ENCODE measurements at places on chromosomes 1 and 21.

DNA sequence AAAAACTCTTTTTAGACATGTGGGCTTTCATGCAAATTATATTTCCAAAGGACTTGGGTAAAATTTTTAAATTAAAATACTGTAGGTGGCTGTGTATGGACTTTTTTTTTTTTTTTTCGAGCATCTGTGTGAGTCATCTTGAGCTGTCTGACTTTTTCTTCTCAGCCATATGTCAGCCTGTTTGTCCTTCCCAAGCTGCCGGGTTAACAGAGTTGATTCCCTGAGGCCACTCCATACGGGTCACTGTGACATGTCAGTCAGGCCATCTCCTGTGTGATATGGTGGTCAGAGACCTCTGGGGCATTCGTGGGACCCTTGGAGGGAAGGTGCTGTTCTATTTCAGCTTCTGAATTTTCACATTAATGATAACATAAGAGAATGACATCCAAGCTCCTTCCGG lies 148.3 kb downstream of the KCNJ6 start:
- DNase-seq, result no peak

GRCh38 chr1:161089938-161090337 lies 580 bp upstream of the NECTIN4 start:
- DNase-seq, result no peak

DNA sequence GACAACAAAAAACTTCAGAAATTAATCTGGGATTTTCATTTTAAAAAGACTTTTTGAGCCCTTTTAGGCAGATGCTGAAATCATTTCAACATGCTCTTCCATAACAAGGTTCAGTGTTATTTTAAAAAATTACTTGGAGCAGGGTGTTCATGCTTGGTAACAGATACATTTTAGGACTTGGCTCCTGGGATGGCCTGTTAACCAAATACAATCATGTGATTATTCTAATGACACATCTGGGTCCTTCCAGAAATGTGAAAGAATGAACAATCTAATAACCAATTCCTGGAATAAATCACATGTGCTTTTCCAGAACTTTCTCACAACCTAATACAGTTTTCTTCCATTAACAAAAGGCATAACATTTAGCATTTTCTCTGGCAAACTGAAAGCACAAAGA lies 379.8 kb upstream of the RUNX1 start:
- no peak for DNase-seq

DNA sequence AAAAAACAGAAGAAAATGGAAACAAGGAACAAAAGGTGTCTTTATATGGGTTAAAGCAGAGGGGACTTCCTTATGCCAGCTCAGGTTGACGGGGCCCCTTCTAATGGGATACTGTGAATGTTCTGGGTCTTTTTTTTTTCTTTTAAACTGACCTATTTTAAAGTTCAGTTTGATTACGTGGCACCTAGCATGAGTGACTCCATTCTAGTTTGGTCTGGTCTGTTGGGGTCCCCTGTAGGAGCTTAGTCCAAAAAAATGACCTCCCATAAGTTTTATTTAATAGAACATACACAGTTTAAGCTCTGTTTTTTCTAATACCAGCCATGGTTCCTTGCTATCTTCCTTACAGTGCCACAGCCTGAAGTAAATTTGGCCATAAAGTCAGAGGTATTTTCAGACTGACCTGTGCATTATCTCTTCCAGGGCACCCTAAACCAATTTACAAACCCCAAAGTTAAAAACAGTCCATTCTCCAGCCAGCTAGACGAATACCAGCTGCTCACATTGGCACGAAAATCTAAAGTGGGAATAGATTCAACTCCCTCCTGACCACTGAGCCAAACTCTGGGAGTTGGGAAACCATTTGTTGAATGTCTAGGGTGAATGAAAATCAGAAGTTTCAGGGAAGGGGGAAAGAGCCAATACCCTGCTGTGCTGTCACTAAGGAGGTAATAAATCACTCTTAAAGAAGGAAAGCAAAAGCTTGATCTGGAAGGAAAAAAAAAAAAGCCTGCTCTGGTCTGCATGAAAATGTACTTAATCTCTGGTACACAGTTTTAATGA lies 42.4 kb downstream of the AKNAD1 start:
- DNase-seq, result no peak

DNA sequence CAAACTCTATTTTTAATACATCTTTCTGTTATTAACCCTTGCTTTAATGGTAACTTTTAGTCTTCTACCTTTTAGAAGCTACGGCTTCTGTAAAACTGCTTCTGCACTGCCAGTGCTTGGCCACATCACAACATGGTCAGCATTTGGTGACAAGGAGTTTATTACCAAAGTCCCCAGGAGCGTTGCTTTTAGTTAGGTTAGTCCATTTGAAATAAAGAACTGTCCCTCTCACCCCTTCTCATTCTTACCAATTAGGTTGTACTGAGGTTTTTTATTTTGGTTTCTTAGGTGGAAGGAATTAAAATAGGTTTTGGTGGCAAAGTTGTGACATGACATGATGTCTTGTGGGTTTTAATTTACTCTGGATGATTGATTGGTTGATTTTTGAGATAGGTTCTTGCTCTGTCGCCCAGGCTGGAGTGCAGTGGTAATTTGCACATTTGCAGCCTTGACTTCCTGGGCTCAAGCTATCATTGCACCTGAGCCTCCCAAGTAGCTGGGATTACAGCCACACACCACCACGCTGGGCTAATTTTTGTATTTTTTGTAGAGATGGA lies 39.2 kb downstream of the SPEN start:
- DNase-seq, result no peak

GRCh38 chr1:218850367-218850766 lies 323.3 kb upstream of the LYPLAL1 start:
- no peak for DNase-seq

- no peak for DNase-seq
Measured at GRCh38 chr1:212782422-212783154, 9.0 kb downstream of the NSL1 start.

GRCh38 chr1:247548769-247549182 lies at the start of gene GCSAML:
Gene GCSAML, plus strand, starts transcription at chr1:247549134. Its CDS starts 58 bp downstream, at chr1:247549192.
- DNase-seq, result no peak

DNA sequence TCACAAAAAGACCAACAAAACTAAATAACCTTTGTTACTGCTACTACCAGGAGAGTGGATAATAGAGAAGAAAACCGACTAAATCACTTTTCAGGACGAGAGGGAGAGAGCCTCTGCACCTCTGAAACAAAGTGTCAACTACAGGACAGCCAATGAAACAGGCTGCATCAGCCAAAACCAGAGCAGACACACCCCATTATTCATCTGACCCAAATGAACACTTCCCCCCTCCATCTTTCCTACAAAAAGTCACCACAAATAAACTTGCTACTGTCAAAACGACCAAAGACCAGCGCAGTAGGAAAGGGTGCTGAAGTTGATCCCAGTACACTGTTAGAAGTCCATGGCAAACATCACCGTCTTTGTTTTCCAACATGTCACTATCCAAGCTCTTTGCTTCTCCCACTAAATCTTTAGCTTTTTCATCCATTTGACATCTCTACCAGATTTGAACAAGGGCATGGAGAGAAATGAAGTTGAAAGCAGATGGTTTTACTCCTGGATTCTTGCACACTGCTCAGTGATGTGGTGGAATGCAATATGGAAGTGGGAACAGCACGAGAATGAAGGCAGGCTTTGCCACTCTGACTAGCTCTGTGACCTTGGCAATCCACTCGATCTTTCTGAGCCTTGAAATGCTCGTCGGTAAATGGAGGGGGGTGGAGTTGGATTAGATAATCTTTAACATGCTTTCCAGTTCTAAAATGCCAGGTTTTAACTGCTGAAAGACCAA lies 20.5 kb downstream of the DSTYK start:
- DNase-seq, result no peak

DNA sequence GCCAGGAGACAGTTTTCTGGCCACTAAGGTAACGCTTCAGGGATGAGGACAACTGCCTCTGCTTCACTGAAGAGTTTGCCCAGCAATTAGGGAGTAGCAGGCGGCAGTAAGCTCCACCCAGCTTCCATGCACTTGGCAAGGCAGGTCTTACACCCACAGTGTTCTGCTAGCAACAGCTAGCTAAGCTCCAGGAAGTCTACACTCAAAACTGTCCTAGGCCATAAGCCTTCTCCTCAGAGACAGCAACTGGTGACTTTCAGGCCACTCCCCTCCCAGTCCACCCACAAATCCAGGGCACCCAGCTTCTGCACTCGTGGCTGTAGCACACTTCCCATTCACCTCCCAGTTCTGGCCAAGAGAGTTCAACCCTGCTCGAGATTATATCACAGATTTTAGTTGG lies 47.3 kb downstream of the KMO start:
- DNase-seq, result no peak

GRCh38 chr1:52203935-52204625 lies 62.2 kb downstream of the ZFYVE9 start:
- DNase-seq, result no peak

DNA sequence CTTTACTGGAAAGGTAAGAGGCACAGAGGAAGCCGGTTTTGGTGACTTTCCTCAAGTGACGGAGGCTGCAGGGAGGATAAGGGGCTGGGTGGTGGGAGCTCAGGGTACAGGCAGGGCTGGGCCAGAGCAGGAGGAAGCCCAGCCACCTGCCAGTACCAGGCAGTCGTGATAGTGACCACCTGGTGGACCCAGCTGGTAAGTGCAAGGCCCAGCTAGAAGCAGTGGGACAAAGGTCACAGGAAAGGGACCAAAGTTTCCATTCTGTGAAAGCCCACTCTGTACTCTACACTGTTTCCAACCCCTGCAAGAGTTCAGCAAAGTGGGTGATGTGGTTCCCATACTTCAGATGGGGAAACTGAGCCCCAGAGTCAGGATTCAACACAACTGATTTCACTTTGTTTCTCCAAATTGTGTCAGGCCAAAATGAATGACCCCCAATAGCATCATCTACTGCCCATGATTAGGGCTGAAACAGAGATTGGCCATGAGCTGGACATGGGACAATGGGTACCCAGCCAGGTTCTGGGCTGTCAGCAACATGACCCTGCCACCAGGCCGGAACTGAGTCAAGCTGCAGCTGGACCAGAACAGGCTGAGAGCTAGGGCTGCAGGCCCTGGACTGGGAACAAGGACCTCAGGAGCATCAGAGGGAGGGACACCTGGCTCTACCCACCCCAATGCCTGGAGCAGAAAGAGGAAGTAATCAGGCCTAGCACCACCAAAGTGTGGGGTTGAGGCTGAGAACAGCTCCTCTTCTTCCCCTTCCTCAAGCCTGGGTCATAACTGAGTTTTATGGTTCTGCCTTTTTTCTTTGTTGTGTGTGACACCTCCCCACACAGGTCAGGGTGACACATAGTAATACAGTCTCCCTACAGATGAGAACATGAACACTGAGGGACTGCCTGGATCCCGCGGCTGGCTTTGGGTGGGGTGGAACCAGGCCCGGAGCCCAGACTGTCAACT lies 50.2 kb downstream of the KCNN3 start:
- no peak for DNase-seq

DNA sequence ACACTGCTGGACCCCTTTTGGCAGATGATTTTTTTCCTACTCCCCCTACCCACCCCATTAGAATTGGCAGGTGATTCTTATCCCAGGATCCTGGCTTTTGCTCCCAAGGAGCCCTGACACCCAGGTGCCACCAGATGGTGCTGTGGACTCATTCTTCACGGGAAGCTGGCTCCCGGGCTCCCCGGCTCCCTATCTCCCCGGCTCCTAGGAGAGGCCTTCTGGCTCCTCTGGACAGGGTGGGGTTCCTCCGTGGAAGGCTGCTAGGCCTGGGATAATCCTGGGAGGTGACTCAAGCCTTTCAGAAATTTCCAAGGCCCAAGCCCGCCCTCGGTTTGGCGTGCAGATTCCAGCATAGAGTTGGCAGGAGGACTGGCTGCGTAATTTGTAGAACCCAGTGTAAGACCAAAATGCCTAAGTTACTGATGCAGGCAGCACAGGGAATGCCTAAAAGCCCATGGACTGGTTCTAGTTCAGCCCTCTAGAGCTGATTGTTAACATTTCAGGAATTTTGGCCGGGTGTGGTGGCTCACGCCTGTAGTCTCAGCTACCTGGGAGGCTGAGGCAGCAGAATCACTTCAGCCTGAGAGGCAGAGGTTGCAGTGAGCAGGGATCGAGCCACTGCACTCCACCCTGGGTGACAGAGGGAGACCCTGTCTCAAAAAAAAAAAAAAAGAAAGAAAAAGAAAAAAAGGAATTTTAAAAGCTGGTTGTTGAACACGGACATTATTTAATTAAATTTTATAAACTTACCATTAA lies 6.8 kb upstream of the BSDC1 start:
- peak; percentile 44 for DNase-seq

- DNase-seq, result peak; percentile 20
Measured at GRCh38 chr1:246117066-246117791, 389.9 kb downstream of the SMYD3 start.

DNA sequence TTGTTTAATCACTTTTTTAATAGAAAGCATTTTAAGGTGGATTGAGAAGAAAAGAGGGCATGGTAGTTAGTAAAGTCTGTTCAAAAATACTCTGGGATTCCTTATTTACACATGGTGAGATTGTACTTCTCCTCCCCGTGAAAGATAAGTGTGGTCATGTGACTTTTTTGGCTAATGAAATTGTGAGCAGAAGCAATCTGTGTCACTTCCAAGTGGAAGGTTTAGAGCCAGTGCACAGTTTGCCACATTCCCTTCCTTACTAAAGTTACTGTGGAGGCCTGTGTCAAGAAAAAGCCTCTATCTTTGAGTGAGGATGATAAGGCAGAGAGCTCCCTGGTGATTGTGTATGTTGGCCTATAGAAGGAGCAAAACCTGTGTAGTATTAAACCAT lies 471.3 kb downstream of the OMA1 start:
- no peak for DNase-seq

DNA sequence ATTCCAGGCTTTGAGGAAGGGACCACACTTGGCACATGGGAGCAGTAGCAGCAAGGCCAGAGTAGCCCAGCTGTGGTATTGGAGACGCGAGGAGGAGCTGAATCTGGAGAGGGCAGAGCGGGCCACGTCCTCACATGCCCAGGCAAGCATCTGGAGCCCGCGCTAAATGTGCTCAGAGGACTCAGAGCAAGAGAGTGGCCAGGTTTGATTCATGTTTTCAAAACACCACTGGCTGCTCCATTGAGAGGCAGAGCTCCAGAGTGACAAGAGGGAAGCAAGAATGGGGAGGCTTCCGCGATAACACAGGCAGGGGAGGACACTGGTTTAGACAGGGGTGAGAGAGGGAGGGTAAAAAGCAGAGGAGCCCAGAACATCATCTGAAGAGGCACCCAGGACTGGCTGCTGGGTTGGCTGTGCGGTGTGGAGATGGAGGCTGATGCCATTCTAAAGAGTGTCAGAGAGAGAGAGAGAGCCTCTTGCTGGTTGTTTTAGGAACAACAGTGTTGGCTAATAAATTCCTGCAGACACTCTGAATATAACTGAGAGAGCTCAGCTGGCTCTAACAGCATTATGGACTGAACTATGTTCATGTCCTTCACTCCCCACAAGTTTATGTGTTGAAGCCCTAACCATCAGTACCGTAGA lies 32.3 kb downstream of the RCAN1 start:
- peak; percentile 33 for DNase-seq

GRCh38 chr1:25688390-25689119 lies 72.0 kb downstream of the MAN1C1 start:
- no peak for DNase-seq

Measured in GM12891 (cell line).